Immature natural killer cell (primary cell): ENCODE measurements at places on chromosomes 2 and 18. TPM values are rescaled to one million over a fixed set of nuclear protein-coding genes. Genes with fewer than 3 reads are reported as not detected.
A peak's percentile ranks its signal among the peaks of the same experiment; 100 is the strongest.

Gene CAPN14
- not detected for polyA plus RNA-seq

GRCh38 chr18:62771494-62772270 lies 56.3 kb downstream of the PHLPP1 start:
- no peak for DNase-seq

DNA sequence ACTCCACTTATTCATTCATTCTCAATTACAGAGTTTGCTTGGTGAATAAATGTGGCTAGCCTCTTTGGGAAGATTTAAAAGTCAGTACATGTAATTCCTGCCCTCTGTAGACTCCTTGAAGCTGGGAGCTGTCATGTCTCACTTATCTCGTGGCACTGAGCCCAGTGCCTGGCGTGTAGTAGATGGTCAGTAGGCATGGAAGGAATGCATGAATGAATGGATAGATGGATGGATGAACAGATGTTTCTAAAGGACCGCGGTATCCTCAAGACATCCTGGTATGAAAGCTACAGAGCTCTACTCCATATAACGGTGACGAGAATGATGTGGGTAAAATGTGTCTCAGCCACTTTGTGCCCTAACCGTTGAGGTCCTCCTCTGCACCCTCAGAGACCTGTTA lies 83.0 kb downstream of the MARCO start:
- no peak for DNase-seq

GRCh38 chr2:9627310-9627709 lies 3.5 kb downstream of the YWHAQ start:
- peak; percentile 24 for DNase-seq

Gene CDH20
- not detected for polyA plus RNA-seq

Gene ALPI
- polyA plus RNA-seq: not detected

GRCh38 chr2:15768615-15769014 lies 171.7 kb upstream of the MYCN start:
- no peak for DNase-seq

Gene EPB41L5
- 5.8 TPM for polyA plus RNA-seq

DNA sequence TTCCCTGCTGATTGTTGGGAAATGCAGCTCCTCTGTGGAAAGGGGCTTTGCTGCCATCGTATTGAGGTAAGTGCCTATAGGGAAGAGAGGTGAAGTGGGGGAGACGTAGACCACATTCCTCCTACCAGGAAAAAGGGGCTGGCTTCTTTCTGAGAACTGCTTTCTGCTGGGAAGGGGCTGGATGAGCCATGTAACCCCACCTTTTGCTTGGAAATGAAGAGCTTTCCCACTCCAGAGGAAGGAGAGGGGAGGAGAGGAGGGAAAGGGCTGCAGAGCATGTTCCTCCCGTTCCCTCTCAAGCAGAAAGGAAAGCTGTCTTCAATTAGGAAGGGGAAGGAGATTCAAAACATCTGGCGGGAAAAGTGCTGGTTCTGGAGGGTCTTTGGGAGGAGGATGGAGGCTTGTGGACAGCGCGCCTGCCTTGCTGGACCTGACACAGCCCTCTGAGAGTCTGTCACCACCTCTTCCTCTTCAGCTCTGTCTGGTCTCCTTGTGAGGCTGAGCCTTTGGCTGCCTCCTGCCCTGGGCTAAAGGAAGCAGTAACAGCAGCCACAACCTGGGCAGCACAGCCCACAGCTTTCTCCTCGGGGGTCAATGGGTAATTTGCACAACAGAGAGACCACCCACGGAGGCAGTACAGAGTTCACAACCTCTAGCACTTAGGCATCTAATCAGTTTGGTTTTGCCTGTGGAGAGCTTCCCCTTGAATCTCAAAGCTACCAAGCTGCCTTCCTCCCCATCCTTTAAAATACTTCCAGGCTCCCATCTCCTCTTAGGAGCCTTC lies 410.0 kb upstream of the TNP1 start:
- no peak for DNase-seq

DNA sequence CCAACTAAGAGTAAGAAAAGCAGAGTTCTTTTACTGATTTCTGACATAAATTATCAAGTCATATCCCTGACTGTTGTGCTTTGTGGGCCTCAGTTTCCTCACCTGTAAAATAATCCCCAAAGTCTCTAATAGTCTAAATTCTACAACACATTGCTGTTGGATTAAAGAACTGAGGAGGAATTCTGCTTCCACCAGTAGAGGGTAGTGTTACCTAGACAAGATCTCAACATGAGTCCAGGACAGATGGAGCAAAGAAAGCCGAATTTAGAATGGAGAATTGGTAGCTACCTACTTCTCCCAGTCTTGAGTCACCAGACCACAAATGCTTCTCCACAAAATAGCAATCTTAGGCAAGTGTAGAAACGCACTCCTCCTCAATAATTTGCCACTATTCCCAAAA lies 462.5 kb upstream of the FSHR start:
- no peak for DNase-seq

DNA sequence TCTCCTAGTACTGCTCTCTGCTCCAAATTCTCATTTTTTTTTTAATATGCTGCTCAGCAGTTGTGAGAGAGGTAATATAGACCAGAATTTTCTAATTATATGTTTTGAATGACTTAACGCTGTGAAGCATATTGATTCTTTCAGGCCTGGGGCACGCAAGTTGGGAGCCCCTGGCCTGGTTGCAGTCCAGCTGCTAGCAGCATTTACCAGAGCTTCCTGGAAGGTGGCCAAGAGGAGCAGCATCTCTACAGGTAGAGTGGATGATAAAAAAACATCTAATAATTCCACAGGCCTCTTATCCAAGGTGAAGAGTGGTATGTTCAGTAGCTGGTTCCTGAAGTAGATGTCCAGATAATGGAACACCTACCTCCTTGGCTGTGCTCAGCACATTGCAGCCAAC lies 7.3 kb upstream of the UGP2 start:
- DNase-seq: no peak

DNA sequence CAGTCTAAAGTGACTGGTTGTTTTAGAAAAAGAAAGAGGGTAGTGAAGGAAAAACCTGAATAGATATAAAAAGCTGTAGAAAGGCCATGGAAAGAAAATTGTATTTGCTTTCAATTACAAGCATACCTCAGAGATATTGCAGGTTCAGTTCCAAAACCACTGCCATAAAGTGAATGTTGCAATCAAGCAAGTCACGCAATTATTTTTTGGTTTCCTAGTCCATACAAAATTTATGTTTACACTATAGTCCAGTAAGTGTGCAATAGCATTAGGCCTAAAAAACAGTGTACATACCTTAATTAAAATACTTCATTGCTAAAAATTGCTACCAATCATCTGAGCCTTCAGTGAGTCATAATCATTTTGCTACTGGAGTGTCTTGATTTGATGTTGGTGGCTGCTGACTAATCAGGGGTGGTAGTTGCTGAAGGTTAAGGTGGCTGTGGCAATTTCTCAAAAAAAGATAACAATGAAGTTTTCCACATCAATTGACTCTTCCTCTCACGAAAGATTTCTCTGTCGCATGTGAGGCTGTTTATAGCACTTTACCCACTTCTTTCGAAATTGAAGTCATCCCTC lies 2003.8 kb upstream of the PIK3C3 start:
- DNase-seq: no peak
